ENCODE measurements at places on chromosomes 4 and X.

- no peak for DNase-seq
These were observed 56.8 kb downstream of the CD99L2 start for GRCh38 chrX:150841456-150842197.

DNA sequence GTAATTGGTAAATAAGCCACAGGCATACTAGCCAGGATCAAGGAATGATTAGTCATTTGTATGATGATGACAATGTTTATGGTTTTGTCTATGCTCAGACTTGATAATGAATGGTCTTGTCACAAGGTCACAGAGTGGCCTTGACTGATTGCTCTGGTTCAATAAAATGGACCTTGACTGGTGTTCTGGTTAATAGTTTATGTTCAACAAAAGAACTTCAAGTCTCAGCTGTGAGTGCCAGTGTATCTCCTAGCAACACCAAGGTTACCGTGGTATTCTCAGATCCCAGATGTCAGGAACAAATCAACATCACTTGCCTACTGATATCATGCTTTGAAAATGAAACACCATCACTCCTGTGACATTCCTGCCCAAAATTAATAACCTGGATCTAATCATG lies 16.3 kb upstream of the LRAT start:
- no peak for DNase-seq

DNA sequence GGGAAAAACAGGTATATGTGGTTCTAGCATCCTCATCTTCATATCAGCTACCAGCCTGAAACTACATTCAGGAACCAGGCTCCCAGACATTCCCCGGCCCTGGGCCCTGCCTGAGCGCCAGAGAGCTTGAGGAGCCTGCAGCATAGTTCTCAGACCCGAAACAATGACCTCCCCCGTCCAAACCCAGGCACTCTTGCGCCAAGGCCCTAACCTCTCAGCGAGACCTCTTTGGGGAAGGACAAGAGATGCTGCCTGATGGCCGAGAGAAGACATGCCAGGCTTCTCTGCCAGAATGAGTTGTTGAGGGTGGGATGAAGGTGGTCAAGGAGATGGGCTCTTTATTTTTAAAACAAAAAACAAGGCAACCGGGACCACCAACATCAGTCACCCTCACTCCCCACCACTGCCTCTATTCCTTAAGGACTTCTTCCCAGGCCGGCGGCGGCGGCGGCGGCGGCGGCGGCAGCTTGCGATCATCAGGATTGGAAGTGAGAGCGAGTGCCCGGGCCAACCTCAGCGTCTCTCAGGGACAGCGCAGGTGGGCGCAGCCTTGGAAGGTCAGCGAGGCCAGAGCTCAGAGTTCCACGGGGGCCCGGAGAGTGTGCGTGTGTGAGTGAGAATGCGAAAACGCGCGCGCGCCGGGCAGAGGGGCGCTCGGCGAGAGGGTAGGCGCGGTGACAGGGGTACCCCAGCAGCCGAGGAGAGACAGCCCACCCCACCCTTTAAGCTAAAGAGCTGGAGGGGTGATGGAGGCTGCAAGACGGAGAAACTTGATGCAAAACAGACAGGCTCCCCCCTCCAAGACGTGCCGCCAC lies 601 bp downstream of the INPP4B start:
- peak; percentile 57 for DNase-seq

GRCh38 chrX:57977992-57978391 lies 67.7 kb upstream of the ZXDA start:
- no peak for DNase-seq

GRCh38 chrX:115138040-115138439 lies 51.2 kb upstream of the RBMXL3 start:
- no peak for DNase-seq

GRCh38 chr4:146143888-146144287 lies 31.6 kb upstream of the LSM6 start:
- DNase-seq: no peak

GRCh38 chr4:70190579-70190978 lies 4.9 kb upstream of the ODAM start:
- DNase-seq: no peak

- peak; percentile 81 for DNase-seq
These were observed 192.5 kb downstream of the ASMT start for GRCh38 chrX:1807301-1807731.

DNA sequence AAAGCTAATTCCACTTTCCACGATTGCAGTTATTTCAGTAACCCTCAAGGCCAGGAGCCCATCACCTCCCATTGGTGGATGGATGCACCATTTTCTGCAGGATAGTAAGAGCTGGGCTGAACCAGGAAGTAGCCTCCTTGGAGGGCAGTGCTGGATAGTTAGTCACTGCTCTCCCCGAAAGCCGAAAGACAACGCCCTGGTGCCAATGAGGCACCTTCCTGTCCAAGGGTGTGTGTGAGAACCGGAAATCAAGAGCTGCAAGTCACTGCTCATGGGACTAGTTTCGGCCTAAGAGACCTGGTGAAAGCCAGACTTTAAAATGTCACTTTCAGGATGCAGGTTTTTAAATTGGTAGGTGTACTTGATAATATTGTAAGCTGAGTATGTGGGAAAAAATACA lies 203.8 kb upstream of the HS3ST1 start:
- DNase-seq: no peak

GRCh38 chrX:14027036-14027435 lies 2.7 kb downstream of the GEMIN8 start:
- DNase-seq: no peak

- no peak for DNase-seq
These were observed 7.9 kb downstream of the OGT start for GRCh38 chrX:71540801-71541200.

DNA sequence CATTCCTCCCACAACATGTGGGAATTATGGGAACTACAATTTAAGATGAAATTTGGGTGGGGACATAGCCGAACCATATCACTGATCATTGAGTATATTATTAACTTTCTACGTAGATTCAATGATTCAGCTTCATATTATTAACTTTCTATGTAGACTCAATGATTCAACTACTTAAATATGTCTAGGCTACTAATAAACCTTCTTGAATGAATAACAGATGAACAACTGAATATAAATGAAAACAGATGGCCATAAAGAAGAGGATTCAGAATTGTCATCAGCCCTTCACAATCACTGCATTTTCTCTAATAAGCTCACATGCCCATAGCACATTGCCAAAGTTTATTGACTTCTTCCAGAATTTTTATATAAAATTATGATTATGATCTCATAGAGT lies 57.0 kb downstream of the CEP44 start:
- DNase-seq: no peak

- DNase-seq: no peak
These were observed 279.8 kb upstream of the BOD1L1 start for GRCh38 chr4:13907255-13907751.

DNA sequence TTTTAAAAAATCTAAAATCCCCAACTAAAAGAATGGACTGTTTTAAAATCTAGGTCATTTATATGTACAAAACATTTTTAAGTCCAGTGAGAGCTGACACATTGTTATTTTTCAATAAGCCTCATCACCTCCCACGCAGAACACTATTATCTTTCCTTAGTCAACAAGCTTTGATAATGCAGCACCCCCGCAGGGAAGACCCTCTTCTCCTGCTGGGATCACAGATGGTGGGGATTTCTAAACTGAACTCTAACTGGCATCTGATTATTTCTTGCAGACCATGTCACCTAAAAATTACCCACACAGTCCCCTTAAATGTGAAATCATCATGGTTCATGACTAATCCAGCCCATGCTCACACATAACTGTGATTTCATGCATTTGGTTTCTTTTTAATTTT lies 11.6 kb downstream of the SYTL4 start:
- DNase-seq: no peak

GRCh38 chr4:188428935-188429334 lies 289.7 kb downstream of the TRIML1 start:
- DNase-seq: no peak

DNA sequence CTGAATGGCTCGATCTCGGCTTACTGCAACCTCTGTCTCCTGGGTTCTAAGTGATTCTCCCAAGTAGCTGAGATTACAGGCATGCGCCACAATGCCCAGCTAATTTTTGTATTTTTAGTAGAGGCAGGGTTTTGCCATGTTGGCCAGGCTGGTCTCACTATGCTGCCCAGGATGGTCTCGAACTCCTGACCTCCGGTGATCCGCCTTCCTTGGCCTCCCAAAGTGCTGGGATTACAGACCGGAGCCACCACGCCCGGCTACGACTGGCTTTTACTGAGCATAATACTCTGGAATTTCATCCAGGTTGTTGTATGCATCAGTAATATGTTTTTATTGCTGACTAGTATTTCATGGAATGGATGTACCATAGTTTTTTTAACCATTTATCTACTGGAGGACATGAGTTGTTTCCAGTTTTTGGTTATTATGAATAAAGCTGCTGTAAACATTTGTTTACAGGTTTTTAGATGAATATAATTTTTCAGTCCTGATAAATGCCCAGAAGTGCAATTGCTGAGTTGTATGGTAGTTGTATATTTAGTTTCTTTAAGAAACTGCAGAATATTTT lies 31.2 kb downstream of the N4BP2 start:
- no peak for DNase-seq

- no peak for DNase-seq
These were observed 560.7 kb downstream of the ADGRL3 start for GRCh38 chr4:61760820-61761219.

DNA sequence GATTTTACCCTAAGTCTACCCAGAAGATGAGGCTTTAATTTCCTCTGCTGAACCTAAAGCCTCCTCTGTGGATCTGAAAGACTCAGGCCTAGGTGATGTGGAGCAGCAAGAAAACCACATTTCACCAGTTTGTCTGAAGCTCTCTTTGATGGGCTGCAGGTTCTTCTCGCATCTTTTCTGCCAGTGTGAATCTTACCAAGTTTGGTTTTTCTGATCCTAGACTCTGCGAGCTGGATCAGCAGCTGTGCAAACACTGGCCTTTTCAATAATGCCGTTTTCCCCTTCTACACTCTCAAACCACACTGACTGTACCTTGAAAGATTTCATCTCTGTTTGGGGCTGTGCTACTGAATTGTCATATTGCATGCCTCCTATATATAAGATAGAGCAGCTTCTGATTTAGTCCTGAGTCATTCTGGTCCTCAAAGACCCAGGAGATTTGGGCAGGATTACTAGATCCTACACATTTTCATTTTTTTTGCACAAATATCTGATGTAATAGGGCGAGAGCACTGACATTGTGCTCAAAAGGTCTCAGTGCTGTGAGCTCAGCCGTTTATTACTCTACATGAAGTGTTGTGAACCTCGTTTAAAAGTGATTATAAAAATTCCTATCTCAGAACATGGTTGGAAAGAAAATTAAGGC lies 133.6 kb upstream of the FAM9C start:
- DNase-seq: no peak

- DNase-seq: no peak
These were observed 39.4 kb downstream of the GSX2 start for GRCh38 chr4:54139332-54139731.

- no peak for DNase-seq
These were observed 115.8 kb upstream of the SHISA3 start for GRCh38 chr4:42281324-42282020.

- DNase-seq: no peak
These were observed 11.3 kb upstream of the PPM1K start for GRCh38 chr4:88295656-88296055.

- DNase-seq: no peak
These were observed 59.4 kb upstream of the RBPJ start for GRCh38 chr4:26261405-26261804.

- no peak for DNase-seq
These were observed 62.5 kb downstream of the CD40LG start for GRCh38 chrX:136710325-136710951.

DNA sequence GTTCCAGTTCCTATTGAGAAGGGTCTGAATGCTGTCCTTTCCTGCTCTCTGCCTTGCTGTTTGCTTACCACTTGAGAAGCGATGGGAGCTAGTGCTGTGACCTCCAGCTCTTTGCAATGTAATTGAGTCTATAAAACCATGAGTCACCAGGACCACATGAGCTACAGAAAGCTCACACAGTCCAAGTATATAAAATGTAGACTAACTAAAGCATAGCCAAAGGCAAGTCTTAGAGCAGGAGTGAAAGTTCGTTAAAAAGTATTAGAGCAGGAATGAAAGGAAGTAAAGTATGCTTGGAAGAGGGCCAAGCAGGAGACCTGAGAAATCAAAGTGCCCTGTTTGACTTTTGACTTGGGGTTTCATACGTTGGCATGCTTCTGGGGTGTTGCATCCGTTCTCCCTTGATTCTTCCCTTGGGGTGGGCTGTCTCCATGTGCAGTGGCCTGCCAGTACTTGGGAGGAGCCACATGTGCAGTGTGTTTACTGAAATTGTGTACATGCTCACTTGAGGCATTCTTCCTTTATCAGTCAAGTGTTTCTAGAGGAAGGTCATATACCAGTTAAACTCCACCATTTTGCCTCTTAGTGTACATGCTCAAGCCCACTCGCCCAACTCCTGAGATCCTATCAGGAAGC lies 71.3 kb upstream of the KIT start:
- no peak for DNase-seq

DNA sequence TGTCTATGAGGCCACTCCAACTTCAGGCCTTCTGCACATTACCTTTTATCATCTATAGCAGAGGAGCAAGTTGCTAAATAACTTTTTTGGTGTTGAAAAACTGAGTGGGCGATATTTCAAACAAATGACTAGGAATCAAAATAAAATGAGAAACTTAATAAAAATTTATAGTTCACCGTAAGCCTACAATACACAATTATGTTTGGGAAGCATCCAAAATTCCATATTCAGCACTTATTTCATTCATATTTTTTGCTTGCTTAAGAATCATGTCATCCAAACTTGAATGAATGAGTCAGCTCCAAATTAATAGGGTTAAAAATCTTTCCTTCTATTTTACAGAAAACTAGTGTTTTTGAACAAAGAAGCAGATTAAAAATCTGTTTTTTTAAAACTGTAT lies 119.1 kb downstream of the SH3RF1 start:
- no peak for DNase-seq

DNA sequence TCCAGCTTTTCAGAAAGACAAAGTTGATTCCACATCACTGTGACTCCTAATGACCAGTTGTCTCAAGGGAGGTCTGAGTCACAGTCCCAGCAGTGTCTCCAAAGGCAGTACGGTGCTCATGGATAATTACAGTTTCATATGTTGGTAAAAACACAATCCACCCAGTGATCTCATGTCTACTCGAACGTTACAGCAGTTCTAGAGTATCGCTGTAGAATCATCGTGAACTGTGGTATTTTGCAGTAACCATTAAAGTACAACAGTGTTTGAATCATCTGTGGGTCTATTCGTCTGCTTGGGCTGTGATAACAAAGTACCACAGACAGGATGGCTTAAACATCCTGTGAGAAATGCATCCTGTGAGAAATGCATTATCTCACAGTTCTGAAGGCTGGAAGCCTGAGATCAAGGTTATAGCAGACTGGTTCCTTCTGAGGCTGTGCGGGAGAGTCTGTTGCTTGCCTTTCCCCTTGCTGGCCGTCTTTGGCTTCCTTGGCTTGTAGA lies 121.1 kb upstream of the SORBS2 start:
- no peak for DNase-seq
